ENCODE measurements at places on chromosomes 4 and X. TPM values are rescaled to one million over a fixed set of nuclear protein-coding genes. Genes with fewer than 3 reads are reported as not detected.

NSUN7 gene
- total RNA-seq = 37.4 TPM

XAGE1A gene
- not detected for total RNA-seq

DNA sequence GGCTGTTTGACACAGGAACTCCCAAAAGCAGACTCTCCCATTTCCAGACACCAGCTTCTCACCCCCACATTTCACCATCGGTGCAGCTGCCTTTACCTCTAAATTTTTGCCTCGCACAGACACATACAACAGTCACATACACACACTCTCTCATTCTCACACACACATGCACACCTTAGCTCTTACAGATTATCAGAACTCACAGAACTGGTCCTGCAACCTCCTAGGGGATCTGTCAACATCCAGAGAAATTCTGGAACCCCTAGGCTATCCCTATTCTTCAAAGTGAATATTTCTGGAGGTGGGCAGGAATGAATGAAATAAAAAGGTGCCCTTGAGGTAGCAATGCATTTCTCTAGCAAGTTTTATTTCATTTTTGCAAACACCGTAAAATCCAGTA lies 4.1 kb downstream of the HS6ST2 start:
- H3K27ac ChIP-seq = no peak overlapping the region
- H3K27me3 ChIP-seq = peaks cover 38% of the 10 kb centered on the region
- peaks cover 16% of the 10 kb centered on the region for H3K4me1 ChIP-seq
- no peaks in the 10 kb centered on the region for H3K36me3 ChIP-seq
- no peak overlapping the region for H3K4me3 ChIP-seq

RTL5 gene
- 1.9 TPM for total RNA-seq

PABPC1L2A gene
- not detected for total RNA-seq

ARX gene
- 5.3 TPM for total RNA-seq

GAGE13 gene
- not detected for total RNA-seq

- H3K4me3 ChIP-seq = no peak overlapping the region
- H3K4me1 ChIP-seq = peaks cover 8% of the 10 kb centered on the region
- no peak overlapping the region for H3K27ac ChIP-seq
- H3K27me3 ChIP-seq = no peaks in the 10 kb centered on the region
These were observed 10.1 kb downstream of the STK26 start for GRCh38 chrX:132033166-132033565.

Measured in neural progenitor cell (in vitro differentiated cells).